Aorta (tissue), 5 donors: ENCODE measurements at places on chromosomes 13 and 19. TPM values are rescaled to one million over a fixed set of nuclear protein-coding genes. Genes with fewer than 3 reads are reported as not detected.

- no peak overlapping the region for H3K4me3 ChIP-seq
- H3K27ac ChIP-seq = no peak overlapping the region
- no peaks in the 10 kb centered on the region for H3K27me3 ChIP-seq
- DNase-seq = no peak
- H3K4me1 ChIP-seq = peaks cover 5% of the 10 kb centered on the region
These were observed 66.7 kb downstream of the FOXO1 start for GRCh38 chr13:40599747-40600146.

- no peaks in the 10 kb centered on the region for H3K4me1 ChIP-seq
- H3K27ac ChIP-seq = no peak overlapping the region
- no peak for DNase-seq
- no peaks in the 10 kb centered on the region for H3K27me3 ChIP-seq
- no peak overlapping the region for H3K4me3 ChIP-seq
- no peaks in the 10 kb centered on the region for H3K36me3 ChIP-seq
These were observed 204.6 kb downstream of the VWA8 start for GRCh38 chr13:41756198-41756880.

ZIK1 gene
- total RNA-seq = 3.5 TPM

PNMA8A gene
- 12.4 TPM for total RNA-seq

- H3K4me3 ChIP-seq = no peak overlapping the region
- no peaks in the 10 kb centered on the region for H3K4me1 ChIP-seq
- H3K27me3 ChIP-seq = no peaks in the 10 kb centered on the region
- H3K27ac ChIP-seq = no peak overlapping the region
- no peaks in the 10 kb centered on the region for H3K36me3 ChIP-seq
- DNase-seq = no peak
These were observed 807.7 kb upstream of the GPC6 start for GRCh38 chr13:92418818-92419412.

DNA sequence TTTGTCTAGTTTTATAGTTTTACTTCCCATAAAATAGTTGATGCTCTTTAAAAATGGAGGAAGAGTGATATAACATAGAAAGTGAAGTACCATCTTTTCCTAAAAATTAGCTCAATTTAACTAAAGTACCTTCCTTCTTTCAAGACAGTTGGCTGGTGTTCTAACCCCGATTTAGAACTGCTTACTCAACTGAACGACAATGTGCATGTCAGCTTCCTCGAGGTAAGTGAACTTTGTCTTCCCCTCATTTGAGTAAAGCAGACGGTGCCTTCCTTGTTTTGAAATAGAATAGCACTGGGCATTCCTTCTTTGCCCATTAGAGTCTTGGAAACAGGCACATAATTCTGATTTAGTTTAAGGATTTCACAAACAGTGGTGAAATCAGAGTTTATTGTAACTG is 1519.2 kb downstream of the EFNB2 start:
- no peak for DNase-seq
- no peaks in the 10 kb centered on the region for H3K27me3 ChIP-seq
- no peaks in the 10 kb centered on the region for H3K36me3 ChIP-seq
